ENCODE measurements at places on chromosomes 4 and X.
A peak's percentile ranks its signal among the peaks of the same experiment; 100 is the strongest.

DNA sequence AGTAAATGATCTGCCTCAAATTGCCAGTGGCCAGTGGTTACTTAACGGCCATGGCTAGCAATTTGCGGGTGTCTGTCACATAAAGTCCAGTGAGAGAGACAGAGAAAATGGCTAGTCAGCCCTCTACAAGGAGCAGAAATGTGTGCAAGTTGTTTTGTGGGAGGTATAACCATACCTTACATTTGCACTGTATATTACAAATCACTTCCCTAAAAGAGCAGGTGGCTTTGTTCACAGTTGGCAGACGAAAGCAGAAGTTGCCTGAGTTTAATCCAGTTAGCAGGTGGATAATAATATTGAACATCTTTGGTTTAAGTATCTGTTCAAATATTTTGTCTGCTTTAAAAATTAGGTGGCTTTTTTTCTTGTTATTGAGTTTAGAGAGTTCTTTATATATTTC is 15.6 kb downstream of the SRPX start:
- DNase-seq, result no peak

- DNase-seq, result no peak
Observed at GRCh38 chr4:186999686-187000085, 276.0 kb upstream of the FAT1 start.

- peak; percentile 82 for DNase-seq
Observed at GRCh38 chr4:98995183-98996055, at the start of gene METAP1. METAP1 (plus strand) TSS chr4:98995721; CDS start chr4:98995754, 33 bp downstream.

GRCh38 chr4:133638751-133639150 is 489.7 kb downstream of the PCDH10 start:
- no peak for DNase-seq

DNA sequence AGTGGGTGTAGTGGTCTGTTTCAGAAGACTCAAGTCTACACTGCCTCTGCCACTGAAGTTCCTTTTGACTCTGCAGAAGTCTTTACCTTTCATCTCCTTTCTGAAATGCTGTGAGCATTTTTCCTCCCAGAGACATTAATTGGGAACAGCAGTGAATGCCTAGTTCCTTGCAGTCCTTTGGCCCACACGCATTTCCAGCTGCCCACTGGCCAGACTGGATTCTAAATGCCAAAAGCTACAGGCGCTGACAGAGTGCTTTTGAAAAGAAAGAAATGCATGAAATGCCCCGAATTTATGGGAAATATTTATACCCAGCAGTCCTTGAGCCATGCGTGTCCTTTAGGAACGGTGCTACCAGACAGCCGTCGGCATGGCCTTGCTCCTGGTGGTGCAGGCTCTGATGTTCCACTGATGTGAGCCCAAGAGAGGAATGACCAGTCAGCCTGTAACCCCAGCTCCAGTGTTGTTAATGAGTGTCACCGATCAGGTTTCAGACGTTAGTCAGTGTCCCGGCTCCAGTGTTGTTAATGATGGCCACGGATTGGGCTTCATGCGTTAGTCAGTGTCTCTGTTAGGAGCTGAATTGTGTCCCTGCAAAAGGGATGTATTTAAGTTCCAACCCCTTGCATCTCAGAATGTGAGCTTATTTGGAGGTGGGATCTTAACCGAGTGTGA is 132.6 kb downstream of the TBL1X start:
- no peak for DNase-seq

DNA sequence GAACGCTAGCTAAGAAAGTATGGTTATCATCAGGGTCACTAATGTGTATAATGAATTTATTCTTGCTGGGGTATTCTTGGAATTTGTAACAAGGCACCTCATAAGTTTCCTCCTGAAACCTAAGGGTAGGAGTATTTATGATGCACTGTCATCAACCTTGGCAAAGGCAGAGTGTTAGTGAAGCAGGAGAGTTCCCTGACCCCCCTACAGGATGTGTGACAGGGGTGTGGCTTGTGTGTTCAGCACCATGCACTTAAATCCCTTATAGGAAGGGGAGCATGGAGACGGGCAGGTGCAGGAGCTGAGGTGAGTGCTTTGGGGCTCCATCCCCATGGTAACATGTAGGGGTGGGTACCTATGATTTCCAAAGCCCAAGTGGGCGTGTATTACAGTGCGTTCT is 237.7 kb downstream of the GALNTL6 start:
- DNase-seq, result no peak

- DNase-seq, result no peak
Observed at GRCh38 chr4:162891788-162892707, 274.6 kb downstream of the NAF1 start.

- DNase-seq, result no peak
Observed at GRCh38 chr4:101621120-101621519, 169.4 kb upstream of the BANK1 start.

GRCh38 chr4:1582227-1582626 is 101.9 kb downstream of the FAM53A start:
- no peak for DNase-seq

DNA sequence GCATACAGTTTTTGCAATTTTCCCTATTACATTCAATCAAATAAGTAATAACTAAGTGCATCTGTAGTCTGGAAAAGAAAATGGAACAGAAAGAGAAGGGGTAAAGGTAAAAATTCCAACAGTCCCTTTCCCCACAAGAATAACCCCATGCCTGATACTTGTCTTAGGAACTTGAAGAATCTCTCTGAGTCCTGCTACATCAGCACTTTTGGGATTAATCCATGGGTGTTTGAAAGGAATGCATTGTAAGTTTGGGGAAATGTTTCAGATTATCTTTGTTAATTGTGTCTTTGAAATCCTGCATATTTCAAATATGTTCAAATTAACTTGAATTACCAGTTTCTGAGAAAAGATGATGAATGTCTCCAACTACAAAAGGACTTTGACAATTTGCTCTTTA is 667.3 kb upstream of the PRKX start:
- no peak for DNase-seq

DNA sequence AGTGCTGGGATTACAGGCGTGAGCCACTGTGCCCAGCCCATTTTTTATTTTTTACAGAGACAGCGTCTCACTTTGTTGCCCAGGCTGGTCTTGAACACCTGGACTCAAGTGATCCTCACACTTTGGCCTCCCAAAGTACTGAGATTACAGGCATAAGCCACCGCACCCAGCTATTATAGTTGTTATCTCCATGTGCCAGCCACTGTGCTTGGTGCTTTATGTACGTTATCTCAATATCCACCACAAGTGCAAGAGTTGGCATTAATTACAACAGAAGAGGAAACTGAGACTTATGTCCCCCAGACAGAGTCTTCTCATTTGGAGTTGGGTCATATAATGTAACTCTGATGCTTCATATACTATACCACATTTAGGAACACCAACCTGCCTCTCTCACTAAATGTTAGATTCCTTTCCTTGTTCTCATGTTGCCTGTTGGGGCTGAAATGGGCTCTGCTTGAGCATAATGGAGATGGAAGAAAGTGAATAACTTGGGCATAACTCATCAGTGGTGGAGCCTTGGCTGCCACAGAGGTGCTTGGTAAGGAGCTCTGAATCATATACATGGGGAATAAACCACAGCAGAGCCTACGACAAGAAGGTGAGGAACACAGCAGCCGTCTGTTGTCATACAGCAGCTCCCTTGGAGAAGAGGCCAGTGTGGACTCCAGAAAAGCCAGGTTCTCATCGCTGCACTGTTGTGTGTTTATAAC is 84.3 kb downstream of the SPRY1 start:
- no peak for DNase-seq

- no peak for DNase-seq
Observed at GRCh38 chr4:80173401-80173800, 23.9 kb upstream of the PRDM8 start.

GRCh38 chr4:79682161-79682560 is 274.1 kb upstream of the GK2 start:
- DNase-seq, result no peak
